ENCODE measurements at places on chromosomes 12 and 14.

DNA sequence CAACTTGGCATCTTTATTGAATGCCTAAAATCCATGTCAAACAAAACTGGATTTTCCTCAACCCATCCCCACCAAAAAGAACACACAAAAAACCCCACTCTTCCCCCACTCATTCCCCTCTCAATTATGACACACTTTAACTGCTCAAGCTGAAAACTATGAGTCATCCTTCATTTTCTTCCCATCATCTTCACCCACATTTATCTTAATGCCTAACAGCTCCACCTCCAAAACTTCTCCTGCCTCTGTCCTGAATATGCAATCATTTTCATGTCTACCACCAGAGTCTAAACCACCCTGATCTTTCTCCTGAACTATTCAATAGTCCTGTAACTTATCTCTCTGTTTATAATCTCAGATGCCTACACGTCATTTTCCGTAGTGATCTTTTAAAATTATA lies 239.7 kb downstream of the BCAT1 start:
- no peak for DNase-seq

GRCh38 chr12:46269429-46270241 lies 792 bp upstream of the SLC38A1 start:
- DNase-seq: no peak

GRCh38 chr14:75443203-75443969 lies 15.6 kb downstream of the JDP2 start:
- DNase-seq: no peak

- DNase-seq: peak; percentile 88
These were observed 753 bp downstream of the RPH3A start for GRCh38 chr12:112792301-112792700.

- no peak for DNase-seq
These were observed 77.4 kb downstream of the KDM2B start for GRCh38 chr12:121503395-121503794.

- no peak for DNase-seq
These were observed 8.7 kb downstream of the TESPA1 start for GRCh38 chr12:54975875-54976274.

- no peak for DNase-seq
These were observed 20.9 kb downstream of the RASAL1 start for GRCh38 chr12:113114447-113115178.
